Esophagus squamous epithelium (tissue), 5 donors: ENCODE measurements at places on chromosomes 11 and 22. TPM values are rescaled to one million over a fixed set of nuclear protein-coding genes. Genes with fewer than 3 reads are reported as not detected.

PRRG4 gene
- total RNA-seq = 31.7 TPM

IL17REL gene
- not detected for total RNA-seq

CYTH4 gene
- total RNA-seq = 4.0 TPM

PPFIBP2 gene
- total RNA-seq = 57.6 TPM

IRAG1 gene
- total RNA-seq = 13.9 TPM

OR52N2 gene
- not detected for total RNA-seq

DNA sequence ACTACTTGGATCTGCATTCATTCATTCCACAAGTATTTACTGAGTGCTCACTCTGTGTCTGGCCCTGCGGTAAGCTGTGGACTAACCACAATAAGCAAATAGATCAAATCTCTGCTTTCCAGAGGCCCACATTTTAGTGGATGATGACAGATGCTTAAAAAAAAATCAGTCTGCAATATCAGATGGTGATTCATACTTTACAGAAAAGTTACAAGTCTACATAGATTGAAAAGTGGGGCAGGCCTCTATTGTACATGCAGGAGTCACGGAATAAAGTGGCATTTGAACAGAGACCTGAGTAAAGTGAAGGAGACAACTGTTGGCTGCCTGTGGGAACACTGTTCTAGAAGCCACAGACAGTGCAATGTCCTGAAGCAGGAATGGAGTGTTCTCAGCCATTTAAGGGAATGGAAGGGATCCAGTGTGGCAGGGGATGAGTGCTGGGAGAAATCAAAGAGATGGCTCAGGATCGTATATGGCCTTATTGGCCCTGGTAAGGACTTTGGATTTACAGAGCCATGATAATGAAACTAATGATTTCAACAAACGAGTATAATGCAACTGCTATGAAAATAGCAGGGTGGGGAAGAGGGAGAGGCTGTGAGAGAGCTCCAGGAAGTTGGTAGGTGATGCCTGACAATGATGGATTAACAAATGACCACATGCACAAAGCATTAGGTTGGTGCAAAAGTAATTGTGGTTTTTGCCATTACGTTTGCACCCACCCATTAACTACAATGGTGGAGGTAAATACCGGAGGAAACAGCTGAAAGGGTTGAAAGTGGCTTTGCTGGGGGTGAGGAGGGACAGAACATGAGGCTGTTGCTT, 31.1 kb downstream of the TMEM45B start:
- peaks cover 3% of the 10 kb centered on the region for H3K4me1 ChIP-seq
- DNase-seq = no peak
- H3K4me3 ChIP-seq = no peak overlapping the region

- H3K4me1 ChIP-seq = no peaks in the 10 kb centered on the region
- H3K4me3 ChIP-seq = no peak overlapping the region
- no peak for DNase-seq
- H3K36me3 ChIP-seq = peaks cover 67% of the 10 kb centered on the region
Measured at GRCh38 chr11:57547854-57548377, 10.5 kb downstream of the SMTNL1 start.

DNA sequence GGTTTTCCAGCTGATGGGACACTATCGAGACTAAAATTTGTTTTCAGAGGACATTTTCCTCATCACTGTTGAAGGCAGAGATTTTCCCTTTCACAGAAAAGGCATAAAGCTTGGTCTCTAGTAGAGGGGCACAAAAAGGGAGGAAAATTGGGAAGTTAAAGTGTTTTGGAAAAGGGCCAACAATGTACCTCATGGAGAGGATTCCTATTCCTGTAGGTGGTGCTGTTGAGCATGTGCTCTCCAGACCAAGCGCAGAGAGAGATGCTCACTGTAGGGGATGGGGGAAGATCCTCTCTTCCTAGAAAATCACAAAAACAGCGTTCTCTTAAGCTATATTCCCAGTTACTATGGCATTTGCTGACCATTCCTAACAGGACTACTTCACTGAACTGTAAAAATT, 44.9 kb downstream of the OR4C46 start:
- no peaks in the 10 kb centered on the region for H3K36me3 ChIP-seq
- no peak overlapping the region for H3K27ac ChIP-seq
- H3K27me3 ChIP-seq = no peaks in the 10 kb centered on the region
- no peak for DNase-seq
- H3K4me3 ChIP-seq = no peak overlapping the region
- H3K4me1 ChIP-seq = no peaks in the 10 kb centered on the region

DNA sequence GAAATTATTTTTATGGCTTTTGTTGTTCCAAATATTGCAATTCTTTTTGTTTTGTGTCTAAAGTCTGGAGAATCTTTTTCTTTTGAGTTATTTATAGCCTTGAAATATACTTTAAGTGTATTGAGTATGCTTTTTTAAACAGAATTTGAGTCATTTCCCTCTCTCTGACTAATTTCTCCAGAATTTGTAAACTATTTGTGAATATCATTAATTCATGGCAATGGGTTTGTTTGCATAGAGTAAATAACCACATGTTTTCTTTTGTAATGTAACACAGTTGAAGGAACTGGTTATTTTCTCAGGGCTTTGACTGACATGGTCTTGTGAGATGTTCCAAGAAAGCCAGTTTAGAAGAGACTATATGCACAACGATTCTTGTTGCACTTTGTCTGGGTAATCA, 30.9 kb upstream of the MPEG1 start:
- no peaks in the 10 kb centered on the region for H3K4me1 ChIP-seq
- H3K27ac ChIP-seq = no peak overlapping the region
- H3K27me3 ChIP-seq = no peaks in the 10 kb centered on the region
- DNase-seq = no peak
- no peak overlapping the region for H3K4me3 ChIP-seq

GRCh38 chr11:115939731-115940421, 435.7 kb upstream of the CADM1 start:
- no peaks in the 10 kb centered on the region for H3K4me1 ChIP-seq
- no peak for DNase-seq

GRCh38 chr11:2462986-2463765, 18.4 kb downstream of the KCNQ1 start:
- no peaks in the 10 kb centered on the region for H3K36me3 ChIP-seq
- peaks cover 12% of the 10 kb centered on the region for H3K4me1 ChIP-seq
- H3K27me3 ChIP-seq = no peaks in the 10 kb centered on the region
- H3K27ac ChIP-seq = no peak overlapping the region

- peaks cover 37% of the 10 kb centered on the region for H3K36me3 ChIP-seq
- H3K4me1 ChIP-seq = peaks cover 78% of the 10 kb centered on the region
- no peaks in the 10 kb centered on the region for H3K27me3 ChIP-seq
- DNase-seq = no peak
- H3K27ac ChIP-seq = peak overlapping the region; percentile 99
- peak overlapping the region; percentile 78 for H3K4me3 ChIP-seq
Measured at GRCh38 chr22:37564111-37564711, 3.9 kb downstream of the CDC42EP1 start.

DNA sequence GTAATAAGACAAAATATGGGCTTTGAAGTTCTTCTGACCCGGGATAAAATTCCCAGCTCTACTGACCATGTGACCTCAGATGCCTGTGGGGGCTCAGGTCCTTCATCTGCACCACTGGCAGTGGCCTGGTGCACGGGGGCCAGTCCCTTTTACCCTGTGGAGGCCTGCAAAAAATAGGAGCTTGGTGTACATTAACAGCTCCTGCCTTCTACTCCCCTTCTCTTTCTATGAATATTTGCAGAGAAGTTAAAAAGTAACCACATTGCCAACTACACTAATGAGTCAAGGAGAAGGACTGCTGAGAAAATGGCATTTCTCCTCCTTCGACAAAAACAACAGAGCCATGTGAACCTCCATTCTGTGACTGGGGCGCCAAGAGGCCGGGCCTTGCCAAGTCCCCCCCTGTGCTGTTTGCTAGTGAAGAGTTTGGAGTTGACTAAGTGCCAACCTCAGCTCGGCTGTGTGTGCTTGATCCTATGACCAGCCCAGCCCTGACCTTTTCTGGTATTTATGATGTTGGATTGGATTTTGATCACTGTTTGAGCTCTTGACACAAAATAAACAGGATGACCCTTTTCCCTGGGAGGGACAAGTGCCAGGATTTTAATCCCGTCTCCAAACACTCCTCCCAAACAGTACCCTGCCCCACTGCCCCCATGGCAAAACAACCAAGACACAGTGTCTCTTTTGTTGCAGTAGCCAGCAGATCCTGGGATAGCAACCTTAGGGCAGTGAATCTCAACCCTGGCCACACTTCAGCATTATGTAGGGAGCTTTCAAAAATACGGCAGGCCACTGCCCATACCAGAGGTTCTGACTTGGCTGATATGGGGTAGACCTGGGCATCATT, 380.1 kb downstream of the LARGE1 start:
- H3K27me3 ChIP-seq = no peaks in the 10 kb centered on the region
- peaks cover 3% of the 10 kb centered on the region for H3K4me1 ChIP-seq
- no peaks in the 10 kb centered on the region for H3K36me3 ChIP-seq
- no peak overlapping the region for H3K4me3 ChIP-seq
- DNase-seq = no peak

- peaks cover 29% of the 10 kb centered on the region for H3K4me1 ChIP-seq
- no peaks in the 10 kb centered on the region for H3K36me3 ChIP-seq
- no peak overlapping the region for H3K27ac ChIP-seq
Measured at GRCh38 chr11:119752946-119753345, 23.9 kb upstream of the NECTIN1 start.

DNA sequence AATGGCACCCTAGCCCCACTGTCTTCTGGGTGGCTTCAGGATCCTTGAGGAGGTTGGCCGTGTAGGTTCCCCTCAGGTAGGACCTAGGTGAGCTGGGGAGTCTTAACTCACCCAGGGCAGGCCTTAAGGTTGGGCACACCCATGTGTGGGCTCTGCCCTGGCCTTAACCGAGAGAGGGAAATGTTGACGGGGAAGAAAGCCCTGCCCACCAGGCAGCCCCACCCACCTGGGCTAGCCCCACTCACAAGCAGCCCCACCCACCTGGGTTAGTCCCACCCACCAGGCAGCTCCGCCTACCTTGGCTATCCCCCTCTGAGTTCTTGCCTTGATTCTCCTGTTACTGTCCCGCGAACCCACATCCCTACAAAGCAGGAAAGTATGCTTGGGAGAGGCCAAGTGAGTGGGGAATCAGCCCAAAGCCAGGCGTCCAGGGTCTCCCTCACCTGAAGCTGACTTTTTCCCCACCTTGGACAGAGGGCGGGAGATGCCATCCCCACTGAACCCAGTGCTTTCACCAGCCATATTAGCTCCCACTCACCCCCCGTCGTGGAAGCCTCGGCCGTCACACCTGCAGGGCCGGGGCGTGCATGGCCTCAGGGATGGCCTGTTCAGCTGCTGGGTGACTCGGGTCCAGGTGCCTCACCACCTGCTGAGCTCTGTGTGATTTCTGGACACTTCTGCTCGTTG, at the start of gene MYEOV:
TSS of gene MYEOV (plus strand) at position 337 of the 687 bp plus-strand sequence. CDS start 1,200 bp downstream, outside the sequence.
- H3K4me1 ChIP-seq = peaks cover 74% of the 10 kb centered on the region
- H3K4me3 ChIP-seq = peak within 1 kb of the TSS; percentile 36
- no peaks in the 10 kb centered on the region for H3K27me3 ChIP-seq

DNA sequence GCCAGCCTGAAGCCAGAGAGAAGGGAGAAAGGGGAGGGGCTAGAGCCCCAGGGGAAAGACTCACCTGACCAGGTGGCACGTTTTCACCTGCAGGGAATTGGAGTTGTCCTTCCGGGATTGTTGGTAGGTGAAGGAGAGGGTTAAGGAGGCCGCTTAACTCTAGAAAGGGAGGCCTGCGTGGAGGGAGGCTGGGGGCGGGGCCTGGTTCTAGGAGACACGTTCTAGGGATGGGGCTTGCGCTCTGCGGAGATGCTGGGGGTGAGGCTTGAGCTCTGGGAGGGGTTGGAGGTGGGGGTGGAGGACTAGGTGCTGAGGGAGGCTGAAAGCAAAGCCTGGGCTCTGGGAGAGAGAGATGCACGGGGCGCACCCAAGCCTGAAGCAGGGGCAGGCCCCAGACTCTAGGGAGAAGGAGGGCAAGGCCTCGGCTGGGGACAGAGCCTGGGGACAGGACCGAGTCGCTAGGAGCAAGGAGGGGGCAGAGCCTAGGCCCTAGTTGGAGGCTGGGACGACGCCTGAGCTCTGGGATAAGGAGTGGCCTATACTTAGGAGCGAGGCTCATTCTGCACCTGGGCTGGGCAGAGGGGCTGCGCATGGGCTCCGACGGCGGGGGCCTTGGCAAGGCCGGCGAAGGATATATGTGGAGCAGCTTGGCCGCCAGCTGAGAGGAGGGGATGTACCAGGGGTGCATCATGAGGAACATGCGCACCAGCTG, 2.4 kb downstream of the RASGRP2 start:
- peaks cover 75% of the 10 kb centered on the region for H3K27me3 ChIP-seq
- no peak overlapping the region for H3K27ac ChIP-seq
- no peaks in the 10 kb centered on the region for H3K36me3 ChIP-seq

GRCh38 chr11:116481126-116481675, 291.6 kb downstream of the BUD13 start:
- no peaks in the 10 kb centered on the region for H3K4me1 ChIP-seq
- no peaks in the 10 kb centered on the region for H3K27me3 ChIP-seq
- DNase-seq = no peak
- no peaks in the 10 kb centered on the region for H3K36me3 ChIP-seq
- no peak overlapping the region for H3K27ac ChIP-seq
- H3K4me3 ChIP-seq = no peak overlapping the region

- no peak overlapping the region for H3K4me3 ChIP-seq
- DNase-seq = no peak
- H3K27ac ChIP-seq = no peak overlapping the region
- no peaks in the 10 kb centered on the region for H3K27me3 ChIP-seq
- peaks cover 37% of the 10 kb centered on the region for H3K4me1 ChIP-seq
Measured at GRCh38 chr11:118663902-118664301, 15.5 kb downstream of the TREH start.

GRCh38 chr11:121936370-121936769, 179.6 kb downstream of the BLID start:
- DNase-seq = no peak
- H3K36me3 ChIP-seq = no peaks in the 10 kb centered on the region
- no peak overlapping the region for H3K4me3 ChIP-seq
- H3K27me3 ChIP-seq = no peaks in the 10 kb centered on the region
- H3K4me1 ChIP-seq = no peaks in the 10 kb centered on the region
- no peak overlapping the region for H3K27ac ChIP-seq

GRCh38 chr11:68673306-68673945, 10.9 kb upstream of the GAL start:
- H3K27me3 ChIP-seq = no peaks in the 10 kb centered on the region
- H3K4me3 ChIP-seq = no peak overlapping the region
- DNase-seq = no peak
- no peaks in the 10 kb centered on the region for H3K4me1 ChIP-seq

DNA sequence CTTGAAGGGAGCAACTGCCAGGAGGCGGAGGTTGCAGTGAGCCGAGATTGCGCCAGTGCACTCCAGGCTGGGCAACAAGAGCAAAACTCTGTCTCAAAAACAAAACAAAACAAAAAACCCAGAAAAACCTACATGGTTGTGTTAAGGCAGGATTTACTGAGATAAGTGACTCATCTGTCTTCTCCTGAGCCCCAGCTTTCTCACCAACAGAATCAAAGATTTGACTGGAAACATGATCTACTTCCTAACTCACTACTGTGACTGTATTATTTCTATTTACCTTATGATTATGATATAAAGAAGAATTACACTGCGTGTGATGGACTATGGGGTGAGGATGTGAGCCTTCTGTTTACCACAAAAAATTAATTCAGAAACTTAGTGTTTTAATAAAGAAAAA, 21.8 kb downstream of the FAM118B start:
- H3K27ac ChIP-seq = no peak overlapping the region
- H3K36me3 ChIP-seq = no peaks in the 10 kb centered on the region
- DNase-seq = no peak

GRCh38 chr11:33753304-33753967, 17.2 kb upstream of the CD59 start:
- no peak for DNase-seq
- H3K36me3 ChIP-seq = peaks cover 100% of the 10 kb centered on the region
- H3K4me3 ChIP-seq = no peak overlapping the region
- no peaks in the 10 kb centered on the region for H3K4me1 ChIP-seq

- H3K4me1 ChIP-seq = peaks cover 94% of the 10 kb centered on the region
- no peaks in the 10 kb centered on the region for H3K27me3 ChIP-seq
- DNase-seq = no peak
- H3K4me3 ChIP-seq = no peak overlapping the region
Measured at GRCh38 chr11:61690706-61691379, 10.7 kb downstream of the DAGLA start.
